Forelimb muscle (tissue), 1 donor: ENCODE measurements at places on chromosomes 3 and 15. TPM values are rescaled to one million over a fixed set of nuclear protein-coding genes. Genes with fewer than 3 reads are reported as not detected.

DNA sequence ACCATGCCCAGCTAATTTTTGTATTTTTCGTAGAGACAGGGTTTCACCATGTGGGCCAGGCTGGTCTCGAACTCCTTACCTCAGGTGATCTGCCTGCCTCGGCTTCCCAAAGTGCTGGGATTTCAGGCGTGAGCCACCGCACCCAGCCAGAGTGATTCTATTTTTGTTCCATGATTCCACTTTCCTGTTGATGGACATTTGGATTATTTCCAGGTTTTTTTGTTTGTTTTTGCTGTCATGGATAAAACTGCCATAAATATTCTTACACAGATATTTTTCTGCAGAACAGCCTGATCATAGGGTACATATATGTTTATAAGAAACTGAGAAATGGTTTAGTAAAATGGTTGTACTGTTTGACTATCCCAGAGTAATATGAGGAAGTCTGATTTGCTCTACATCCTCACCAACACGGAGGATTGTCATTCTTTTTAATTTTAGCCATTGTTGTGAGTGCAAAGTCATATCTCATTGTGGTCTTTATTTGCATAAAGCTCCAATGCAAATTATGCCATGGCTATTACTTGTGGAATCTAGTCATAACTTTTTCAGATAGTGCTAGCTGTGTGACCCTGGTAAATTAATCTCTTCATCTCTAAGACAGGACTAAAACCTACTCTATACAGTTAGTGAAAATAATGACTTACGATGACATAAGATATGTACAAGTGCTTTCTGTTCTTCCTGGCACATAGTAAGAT is 42.7 kb downstream of the MAP6D1 start:
- DNase-seq = no peak

C3orf70 gene
- polyA plus RNA-seq = 3.2 TPM

PPM1L gene
- 10.0 TPM for polyA plus RNA-seq

- DNase-seq = no peak
Observed at GRCh38 chr3:176431991-176432390, 765.3 kb downstream of the TBL1XR1 start.

DNA sequence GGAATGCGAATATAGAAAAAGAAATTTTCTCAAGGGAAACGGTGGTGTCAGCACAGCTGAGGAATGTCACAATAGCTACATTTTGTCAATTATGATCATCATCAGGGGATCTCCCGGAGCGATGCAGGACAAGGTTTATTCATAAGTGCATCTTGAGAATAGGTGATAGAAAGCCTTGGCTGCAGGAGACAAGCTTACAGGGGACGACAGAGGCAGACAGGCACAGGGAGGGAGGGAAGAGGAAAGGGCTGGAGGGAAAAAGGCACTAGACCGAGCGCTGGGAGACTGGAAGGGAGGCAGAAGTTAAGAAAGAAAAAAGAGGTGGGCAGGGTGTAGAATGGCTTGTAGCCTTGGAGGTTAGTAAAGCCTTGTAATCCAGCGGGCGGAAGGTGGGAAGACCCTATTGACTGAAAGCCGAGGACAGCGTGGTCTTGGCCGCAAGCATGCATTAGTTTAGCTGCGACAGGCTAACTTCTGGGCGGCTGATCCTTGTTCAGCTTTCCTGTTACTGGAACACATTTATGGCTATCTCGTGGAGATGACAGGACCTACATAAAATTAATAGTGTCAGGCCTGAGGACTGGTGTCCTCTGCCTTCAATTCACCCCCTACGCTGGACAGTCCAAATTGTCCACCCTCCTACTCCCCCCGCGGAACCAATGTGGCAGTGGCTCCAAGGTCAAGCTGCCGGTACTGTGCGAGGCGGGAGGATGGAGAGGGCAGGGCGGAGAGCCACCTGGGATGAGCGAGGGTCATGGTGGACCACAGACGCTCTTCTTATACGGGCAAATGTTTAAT is 1.4 kb upstream of the NECTIN3 start:
- no peak for DNase-seq
